Cerebellar nuclear complex (tissue), 1 donor: ENCODE measurements at places on chromosomes 4 and X.

GRCh38 chr4:148934926-148935578 lies 492.8 kb upstream of the NR3C2 start:
- DNase-seq, result no peak

DNA sequence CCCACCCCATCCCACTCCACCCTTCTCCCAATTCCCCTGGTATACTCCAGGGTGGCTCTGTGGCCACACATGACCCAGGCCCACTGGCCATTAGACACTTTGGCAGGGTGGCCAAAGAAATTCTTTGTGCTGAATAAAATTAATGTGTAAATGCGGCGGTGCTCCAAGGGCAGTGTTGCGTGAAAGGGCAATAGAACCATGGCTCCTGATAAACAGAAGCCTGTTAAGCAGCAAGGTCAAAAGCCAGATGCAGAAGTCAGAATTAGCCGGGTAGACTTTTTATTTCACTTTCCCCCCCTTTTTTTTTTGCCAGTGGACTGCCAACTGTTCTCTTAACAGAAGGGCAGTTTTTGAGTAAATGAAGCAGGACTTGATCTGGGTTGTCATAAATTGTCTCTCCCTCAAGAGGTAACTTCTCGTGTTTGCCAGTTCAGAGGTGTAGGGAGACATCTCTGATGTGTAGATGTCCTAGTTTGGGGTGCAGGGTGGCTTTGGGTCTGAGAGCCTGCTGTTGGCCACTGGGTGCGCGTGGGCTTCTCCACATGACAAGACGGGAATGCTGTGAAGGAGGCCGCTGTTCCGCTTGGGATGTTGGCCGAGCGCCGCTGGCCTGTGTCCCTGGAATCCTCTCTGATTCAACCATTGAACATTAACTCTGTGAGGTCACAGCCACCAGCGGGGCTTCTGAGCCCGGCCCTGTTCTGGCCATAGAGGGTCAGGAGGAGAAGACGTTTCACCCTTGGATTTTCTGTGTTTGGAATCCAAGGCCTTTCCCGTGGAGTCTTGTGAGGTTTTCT lies 139.5 kb downstream of the TBL1X start:
- no peak for DNase-seq

DNA sequence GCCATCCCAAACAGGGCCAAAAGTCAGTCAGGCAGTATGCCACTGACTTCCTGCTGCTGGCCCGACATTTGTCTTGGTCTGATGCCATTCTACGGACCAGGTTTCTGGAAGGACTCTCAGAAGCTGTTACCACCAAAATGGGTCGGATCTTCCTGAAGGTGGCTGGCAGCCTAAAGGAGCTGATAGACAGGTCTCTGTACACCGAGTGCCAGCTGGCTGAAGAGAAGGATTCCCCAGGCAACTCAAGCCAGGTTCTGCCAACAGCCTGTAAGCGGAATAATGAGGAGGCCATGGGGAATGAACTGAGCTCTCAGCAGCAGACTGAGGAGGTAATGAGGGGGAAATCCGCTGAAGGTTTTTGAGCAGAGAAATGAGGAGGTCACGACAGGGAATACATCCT lies 95.7 kb downstream of the RTL9 start:
- peak; percentile 34 for DNase-seq

GRCh38 chr4:7427831-7428260 lies 6.9 kb downstream of the PSAPL1 start:
- no peak for DNase-seq
